Cerebellar nuclear complex (tissue), 1 donor: ENCODE measurements at places on chromosomes 4 and X.

- no peak for DNase-seq
Measured at GRCh38 chrX:105150036-105150435, 70.5 kb downstream of the TEX13A start.

- no peak for DNase-seq
Measured at GRCh38 chr4:156545003-156545785, 426.4 kb downstream of the PDGFC start.

DNA sequence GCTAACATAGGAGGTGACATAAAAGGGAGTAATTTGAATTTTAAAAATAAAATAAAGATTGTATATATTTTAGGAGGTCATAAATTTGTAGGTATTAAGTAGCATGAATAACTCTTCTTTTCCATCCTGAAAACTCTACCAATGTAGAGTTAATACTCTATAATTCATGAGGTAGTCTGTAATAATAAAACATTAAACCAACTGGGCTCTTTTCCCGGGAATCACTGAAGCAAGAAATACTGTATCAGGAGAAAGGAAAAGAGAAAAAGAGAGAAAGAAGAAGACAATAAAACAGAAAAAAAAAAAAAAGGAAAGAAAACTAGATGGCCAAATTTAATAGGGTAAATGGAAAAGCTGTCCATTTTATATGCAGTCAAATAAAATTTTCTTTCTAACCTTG is 984.4 kb downstream of the CCSER1 start:
- DNase-seq = no peak

GRCh38 chr4:41734371-41734770 is 14.2 kb downstream of the PHOX2B start:
- no peak for DNase-seq

DNA sequence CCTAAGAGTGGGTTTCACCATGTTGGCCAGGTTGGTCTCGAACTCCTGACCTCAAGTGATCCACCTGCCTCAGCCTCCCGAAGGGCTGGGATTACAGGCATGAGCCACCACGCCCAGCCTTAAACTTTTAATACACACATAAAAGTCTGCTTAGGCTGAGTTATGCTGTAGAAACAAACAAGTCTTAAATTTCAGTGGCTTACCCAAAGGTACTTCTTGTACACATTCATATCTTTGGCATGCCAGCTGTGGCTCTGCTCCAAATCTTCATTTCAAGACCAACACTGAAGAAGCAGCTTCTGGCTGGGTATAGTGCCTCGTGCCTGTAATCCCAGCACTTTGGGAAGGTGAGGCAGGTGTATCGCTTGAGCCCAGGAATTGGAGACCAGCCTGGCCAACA is 80.3 kb downstream of the PPEF2 start:
- no peak for DNase-seq

- DNase-seq = no peak
Measured at GRCh38 chr4:177079327-177079726, 230.3 kb upstream of the NEIL3 start.

- no peak for DNase-seq
Measured at GRCh38 chrX:119685225-119686066, 7.5 kb downstream of the SEPTIN6 start.

GRCh38 chr4:183286590-183287308 is 33.3 kb downstream of the CLDN22 start:
- DNase-seq = no peak

DNA sequence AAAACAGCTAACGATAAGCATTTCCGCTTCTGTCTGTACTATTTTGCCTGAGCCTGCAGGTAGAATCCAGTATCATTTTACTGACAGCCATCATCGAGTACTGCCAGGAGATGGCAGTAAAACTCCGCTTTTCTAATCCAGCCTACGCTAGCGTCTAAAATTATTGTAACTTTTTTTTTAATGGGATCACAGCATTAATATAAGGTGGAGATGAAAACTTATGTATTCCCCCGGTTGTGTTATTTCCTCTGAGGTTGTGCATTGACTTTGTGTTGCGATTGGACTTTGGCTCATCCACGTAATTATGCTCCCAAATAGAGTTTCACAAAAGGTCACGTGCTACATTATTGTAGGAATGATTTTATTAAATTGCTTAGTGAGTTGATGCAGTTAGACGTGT is 248.1 kb downstream of the C4orf33 start:
- no peak for DNase-seq
